ENCODE measurements at places on chromosomes 16 and 17. TPM values are rescaled to one million over a fixed set of nuclear protein-coding genes. Genes with fewer than 3 reads are reported as not detected.

The PYDC1 gene
- not detected for total RNA-seq

The HEATR9 gene
- total RNA-seq, result not detected

The SMG6 gene
- 38.2 TPM for total RNA-seq

The C17orf78 gene
- not detected for total RNA-seq

The VAT1 gene
- total RNA-seq, result 349 TPM

The HSD17B1 gene
- 4.3 TPM for total RNA-seq

The KCNH4 gene
- not detected for total RNA-seq

The CACNG5 gene
- total RNA-seq, result not detected

The HCRT gene
- total RNA-seq, result not detected

The SMIM36 gene
- not detected for total RNA-seq

The RAMP2 gene
- 0.73 TPM for total RNA-seq

The CIBAR2 gene
- total RNA-seq, result not detected

The KRT32 gene
- total RNA-seq, result not detected

The OGFOD1 gene
- 61.0 TPM for total RNA-seq

The EXOC3L1 gene
- total RNA-seq, result not detected

The NRN1L gene
- total RNA-seq, result not detected

The ACAP1 gene
- total RNA-seq, result 2.2 TPM

The DOC2B gene
- not detected for total RNA-seq

The HSD11B2 gene
- 0.59 TPM for total RNA-seq

The TNK1 gene
- total RNA-seq, result not detected

The CCL4 gene
- total RNA-seq, result not detected

The ABCC12 gene
- total RNA-seq, result under 0.01 TPM

The CASKIN1 gene
- 0.73 TPM for total RNA-seq

The LGALS9B gene
- not detected for total RNA-seq
